ENCODE measurements at places on chromosomes 2 and 18.

DNA sequence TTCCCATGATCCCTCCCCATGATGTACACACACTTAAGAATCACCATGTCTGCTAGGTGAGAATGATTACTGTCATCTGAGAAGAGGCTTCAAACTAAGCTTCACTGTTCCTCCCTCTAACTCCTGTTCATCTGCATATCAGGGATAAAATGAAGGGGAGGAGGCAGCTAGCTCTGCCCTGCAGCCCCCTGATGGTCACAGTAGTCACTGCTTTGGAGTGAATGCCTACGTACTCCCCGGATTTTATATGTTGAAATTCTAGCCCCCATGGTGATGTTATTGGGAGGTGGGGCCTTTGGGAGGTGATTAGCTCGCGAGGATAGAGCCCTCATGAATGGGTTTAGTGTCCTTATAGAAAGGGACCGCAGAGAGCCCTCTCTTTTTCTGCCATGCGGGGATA lies 156.4 kb downstream of the NCKAP5 start:
- DNase-seq = no peak

DNA sequence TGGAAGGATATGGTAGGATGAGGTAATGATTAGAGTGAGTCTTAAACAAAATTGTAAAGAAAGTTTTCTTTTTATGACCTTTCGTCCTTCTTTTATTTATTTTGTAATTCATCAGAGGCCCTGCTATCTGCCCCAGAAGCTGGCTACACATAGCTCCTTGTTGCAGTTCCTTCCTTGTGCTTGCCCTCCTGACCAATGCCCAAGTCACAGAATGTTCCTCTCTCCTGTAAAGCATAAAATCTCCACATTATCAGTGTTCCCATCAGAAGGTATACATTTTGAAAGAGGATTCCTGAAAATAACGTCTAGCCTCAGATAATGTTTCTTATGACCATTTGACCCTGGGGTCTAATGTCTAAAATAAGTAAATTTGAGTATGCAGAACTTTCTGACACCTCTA lies 78.3 kb downstream of the RND3 start:
- no peak for DNase-seq

DNA sequence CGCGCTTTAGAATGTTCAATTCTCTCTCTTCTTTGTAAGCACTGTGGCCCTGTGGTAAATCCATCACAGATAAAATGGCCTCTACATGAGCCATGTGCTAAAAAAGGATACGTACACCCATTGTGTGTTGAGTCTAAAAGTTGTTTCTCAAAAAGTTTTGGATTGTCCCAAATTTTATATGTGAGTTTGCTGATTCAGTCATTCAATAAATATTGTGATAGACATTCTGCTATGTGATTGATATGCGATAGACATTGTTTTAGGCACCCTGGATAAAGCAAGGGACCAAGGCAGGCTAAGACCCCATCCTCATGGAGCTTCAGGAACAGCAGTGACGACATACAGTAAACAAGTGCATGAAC lies 53.5 kb downstream of the E2F6 start:
- no peak for DNase-seq

DNA sequence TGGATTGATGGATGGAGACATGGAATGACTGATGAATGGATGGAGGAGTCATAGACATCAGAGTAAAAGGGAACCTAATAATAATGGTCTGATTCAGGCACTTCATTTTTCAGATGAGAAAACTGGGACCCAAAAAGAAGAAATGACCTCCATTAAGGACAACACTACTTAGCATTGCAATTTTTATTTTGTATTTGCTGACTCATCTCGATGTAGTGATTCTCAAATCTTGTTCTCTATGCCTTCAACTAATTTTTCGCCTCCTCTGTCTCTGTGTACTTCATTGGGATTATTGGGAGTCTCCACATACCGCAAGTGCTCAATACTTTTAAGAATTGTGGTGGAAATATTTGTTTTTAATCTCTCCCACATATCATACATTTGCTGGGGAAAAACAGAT lies 446.2 kb upstream of the FSHR start:
- no peak for DNase-seq

DNA sequence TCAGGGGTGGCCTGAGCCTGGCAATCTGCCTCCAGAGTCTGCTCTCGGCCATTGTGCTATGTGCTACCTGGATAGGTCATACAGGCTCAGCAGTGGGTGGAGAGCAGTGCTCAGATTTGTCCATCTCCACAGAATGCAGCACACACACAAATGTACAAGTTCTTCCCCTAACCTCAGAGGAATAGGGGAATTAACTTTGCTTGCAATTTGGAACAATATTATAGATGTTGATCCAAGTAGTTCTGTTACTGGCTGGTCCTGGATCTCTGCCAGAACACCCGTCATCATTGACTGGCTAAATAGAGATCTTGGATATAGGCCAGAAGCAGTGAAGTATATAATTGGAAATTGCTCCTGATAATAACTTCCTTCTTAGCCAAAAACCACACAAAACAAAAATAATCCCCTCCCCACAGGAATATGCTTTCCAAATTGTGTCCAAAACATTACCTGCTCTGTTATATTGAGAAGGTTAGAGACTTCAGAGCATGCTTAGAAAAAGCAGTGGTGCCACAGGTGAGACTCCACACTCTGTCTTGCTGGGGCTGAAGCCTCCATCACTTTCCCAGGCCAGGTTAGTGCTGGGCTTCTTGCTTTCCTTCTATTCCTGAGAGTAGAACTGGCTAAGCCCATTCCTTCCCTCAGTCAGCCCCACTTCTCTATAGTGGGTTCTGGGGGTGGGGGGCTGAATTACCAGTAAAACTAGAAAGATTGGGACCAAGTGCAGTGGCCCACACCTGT lies 38.8 kb downstream of the NCAPH start:
- no peak for DNase-seq

DNA sequence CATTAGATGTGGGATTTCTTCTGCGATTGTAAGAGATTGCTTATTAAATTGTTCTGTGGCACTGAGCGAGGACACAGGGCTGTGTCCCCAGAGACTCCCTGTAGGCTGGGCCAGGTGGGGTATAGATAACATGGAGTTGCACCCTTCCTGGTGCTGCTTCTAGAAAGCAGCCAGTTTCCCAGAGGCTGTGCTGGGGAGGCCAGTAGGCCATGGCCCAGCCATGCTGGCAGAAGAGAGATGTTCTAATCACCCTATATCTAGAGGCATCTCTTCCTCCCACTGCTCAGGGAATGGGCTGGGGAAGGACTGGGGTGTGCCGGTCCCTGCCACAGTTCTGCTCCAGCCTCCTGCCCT lies 66.9 kb downstream of the HS1BP3 start:
- DNase-seq = no peak

GRCh38 chr2:170202437-170202836 lies 24.5 kb downstream of the MYO3B start:
- no peak for DNase-seq

- DNase-seq = no peak
These were observed 40.9 kb downstream of the KDM3A start for GRCh38 chr2:86482034-86482433.

- no peak for DNase-seq
These were observed 158.9 kb downstream of the PDE1A start for GRCh38 chr2:182267971-182268370.

DNA sequence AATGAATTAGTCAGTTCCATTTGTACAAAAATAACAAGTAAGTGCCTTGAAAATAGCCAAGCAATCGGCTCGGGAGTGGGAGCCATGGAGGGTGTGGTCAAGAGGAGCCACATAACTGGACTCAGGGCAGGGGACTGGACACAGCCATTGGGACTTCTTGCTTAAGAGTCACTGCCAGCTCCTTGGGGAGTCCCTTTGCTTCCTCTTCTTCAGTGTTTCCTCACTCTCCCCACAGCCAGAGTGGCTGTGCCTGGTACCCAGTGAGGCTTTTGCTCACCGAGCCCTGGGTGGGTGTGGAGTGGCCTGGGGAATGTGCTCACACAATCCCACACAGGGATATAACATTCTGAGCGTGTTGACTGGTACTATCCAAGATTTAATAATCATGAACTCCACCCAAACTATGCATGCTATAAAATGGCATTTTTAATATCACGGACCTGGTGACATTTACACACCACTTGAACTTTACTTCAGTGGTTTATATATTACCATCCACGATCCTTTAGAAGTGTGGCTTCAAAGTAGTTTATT lies 94.6 kb downstream of the PTGR3 start:
- no peak for DNase-seq

- peak; percentile 56 for DNase-seq
These were observed 402.9 kb upstream of the SLC14A2 start for GRCh38 chr18:45212181-45213039.

- no peak for DNase-seq
These were observed 1.9 kb downstream of the PER2 start for GRCh38 chr2:238286551-238286950.

- no peak for DNase-seq
These were observed 46.3 kb downstream of the ARL4C start for GRCh38 chr2:234450431-234451124.

GRCh38 chr18:63091671-63092364 lies 227.8 kb downstream of the BCL2 start:
- DNase-seq = no peak

DNA sequence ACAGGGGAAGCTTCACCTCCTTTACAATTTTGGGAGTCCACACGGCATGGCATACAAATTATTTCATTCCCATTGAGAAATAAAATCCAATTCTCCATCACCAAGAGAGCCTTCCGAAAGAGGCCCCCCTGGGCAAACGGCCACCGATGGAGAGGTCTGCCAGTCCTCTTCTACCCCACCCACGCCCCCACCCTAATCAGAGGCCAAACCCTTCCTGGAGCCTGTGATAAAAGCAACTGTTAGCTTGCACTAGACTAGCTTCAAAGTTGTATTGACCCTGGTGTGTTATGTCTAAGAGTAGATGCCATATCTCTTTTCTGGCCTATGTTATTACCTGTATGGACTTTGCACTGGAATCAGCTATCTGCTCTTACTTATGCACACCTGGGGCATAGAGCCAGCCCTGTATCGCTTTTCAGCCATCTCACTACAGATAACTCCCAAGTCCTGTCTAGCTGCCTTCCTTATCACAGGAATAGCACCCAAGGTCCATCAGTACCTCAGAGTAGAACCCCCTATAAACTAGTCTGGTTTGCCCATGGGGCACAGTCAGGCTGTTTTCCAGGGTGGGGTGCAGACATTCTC lies 58.3 kb downstream of the BCL11A start:
- DNase-seq = no peak

DNA sequence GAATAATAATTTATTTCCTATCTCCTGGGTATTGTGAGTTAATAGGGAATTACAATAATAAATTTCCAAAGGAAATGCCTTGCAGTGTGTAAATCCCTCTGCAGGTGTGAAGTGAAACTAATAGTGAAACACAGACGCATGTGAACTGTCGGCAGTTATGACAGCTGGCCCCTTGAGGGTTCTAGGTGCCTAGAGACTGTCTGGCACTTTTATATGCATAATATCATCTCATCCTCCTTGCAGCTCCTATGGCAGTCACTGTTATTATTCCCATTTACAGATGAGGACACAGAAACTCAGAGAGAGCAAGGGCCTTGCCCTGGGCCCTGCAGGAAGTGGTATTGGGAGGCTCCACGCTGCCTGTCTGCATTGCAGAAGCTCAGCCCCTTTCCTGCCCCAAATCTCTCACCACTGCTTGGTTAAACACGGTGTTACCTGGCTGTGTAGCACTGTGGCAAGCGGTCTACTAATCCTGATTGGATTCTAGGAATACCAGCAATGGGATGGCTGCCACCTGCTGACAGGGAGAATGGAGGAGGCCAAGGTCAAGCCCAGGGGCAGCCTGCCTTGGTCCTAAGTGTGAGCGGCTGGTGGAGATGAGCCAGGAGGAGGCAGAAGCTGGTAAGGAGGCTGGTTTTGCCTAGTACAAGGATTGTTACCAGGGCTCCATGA lies 32.8 kb upstream of the ACKR3 start:
- DNase-seq = peak; percentile 54

DNA sequence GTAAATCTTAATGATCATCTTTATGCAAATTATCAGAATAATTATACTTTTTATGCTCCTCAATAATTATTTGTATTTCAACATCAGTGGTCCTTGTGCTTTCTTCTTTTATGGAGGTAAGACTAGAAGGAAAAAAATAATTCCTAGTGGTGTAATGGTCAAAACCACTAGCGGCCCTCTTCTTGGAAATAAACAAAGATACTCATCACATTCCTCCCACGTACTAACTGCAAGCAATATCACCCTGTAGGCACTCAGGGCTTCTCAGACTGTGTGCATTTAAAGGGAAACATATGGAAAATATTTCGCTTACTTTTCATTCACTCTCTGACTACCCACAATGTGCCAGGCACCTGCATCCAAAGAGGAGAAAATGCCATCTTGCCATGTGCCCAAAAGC lies 263.7 kb downstream of the DOK6 start:
- no peak for DNase-seq

GRCh38 chr18:39841482-39842365 lies 2113.3 kb upstream of the PIK3C3 start:
- no peak for DNase-seq

DNA sequence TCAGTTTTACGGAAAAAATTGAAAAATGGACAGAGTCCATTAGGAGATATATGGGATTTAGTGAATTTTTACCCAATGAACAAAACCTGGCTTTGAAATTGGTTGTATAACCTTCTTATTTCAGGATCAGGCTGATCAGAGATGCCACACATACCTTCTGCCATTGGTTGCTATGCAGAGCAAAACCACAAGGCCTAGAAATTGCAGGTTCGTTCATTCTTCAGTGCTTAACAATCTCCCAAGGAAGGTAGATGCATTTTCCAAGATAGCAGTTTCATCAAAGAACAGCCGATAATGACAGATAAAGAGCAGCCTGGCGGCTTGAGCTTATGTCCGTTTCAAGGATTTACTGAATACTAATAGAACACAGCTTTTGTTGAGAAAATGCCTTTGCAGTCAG lies 868.8 kb downstream of the EPHA4 start:
- DNase-seq = no peak

- no peak for DNase-seq
These were observed 164.0 kb downstream of the MYO3B start for GRCh38 chr2:170341684-170342623.

DNA sequence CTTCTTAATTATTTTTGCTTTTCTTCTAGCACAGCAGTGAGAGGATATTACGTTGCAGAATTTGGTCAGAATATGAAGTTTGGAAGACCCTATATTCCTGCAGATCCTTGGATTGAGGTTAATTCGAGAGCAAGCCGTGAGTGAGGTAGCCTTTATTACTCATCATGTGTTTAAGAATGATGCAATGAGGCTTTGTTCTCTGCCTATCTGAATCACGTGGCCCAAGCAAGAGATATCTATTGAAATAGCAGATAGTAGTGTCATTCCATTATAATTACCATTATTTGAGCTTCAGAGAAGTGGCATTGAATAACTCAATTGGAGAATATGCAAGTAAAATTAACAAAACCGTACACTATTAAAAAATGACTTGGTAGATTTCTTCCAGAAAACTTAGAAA lies 641.1 kb downstream of the TMEM182 start:
- DNase-seq = no peak
